ENCODE measurements at places on chromosomes 2 and 18. TPM values are rescaled to one million over a fixed set of nuclear protein-coding genes. Genes with fewer than 3 reads are reported as not detected.

DNA sequence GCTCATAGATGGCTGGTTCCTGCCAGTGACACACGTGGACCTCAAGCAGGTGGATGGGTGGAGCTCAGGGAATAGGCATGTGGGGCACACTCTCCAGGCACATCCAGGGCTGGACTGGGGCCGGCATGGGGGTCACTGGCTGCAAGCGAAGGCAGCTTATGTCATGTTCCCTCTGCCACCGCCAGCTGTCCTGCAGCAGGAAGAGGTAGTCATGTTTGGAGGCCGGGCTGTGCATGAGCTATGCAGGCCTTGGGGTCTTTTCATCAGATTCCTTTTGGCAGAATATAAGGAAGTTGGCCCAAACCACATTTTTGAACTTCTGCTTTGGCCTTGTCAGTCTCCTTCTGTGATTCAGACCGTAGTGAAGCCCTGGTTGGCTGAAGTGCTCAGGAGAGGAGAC is 61.5 kb downstream of the AGAP1 start:
- DNase-seq, result peak; percentile 57

GNAL gene
- 15.5 TPM for total RNA-seq

ERICH2 gene
- 0.69 TPM for total RNA-seq

PIK3C3 gene
- total RNA-seq, result 63.9 TPM

Measured in aorta (tissue), 5 donors.